T-cell (primary cell): ENCODE measurements at places on chromosomes 2 and 18. TPM values are rescaled to one million over a fixed set of nuclear protein-coding genes. Genes with fewer than 3 reads are reported as not detected.

GRCh38 chr2:100606726-100607343 lies 44.0 kb downstream of the PDCL3 start:
- no peaks in the 10 kb centered on the region for H3K27me3 ChIP-seq
- no peak overlapping the region for H3K27ac ChIP-seq
- H3K4me1 ChIP-seq = peaks cover 6% of the 10 kb centered on the region
- H3K36me3 ChIP-seq = no peaks in the 10 kb centered on the region
- H3K4me3 ChIP-seq = no peak overlapping the region

DNA sequence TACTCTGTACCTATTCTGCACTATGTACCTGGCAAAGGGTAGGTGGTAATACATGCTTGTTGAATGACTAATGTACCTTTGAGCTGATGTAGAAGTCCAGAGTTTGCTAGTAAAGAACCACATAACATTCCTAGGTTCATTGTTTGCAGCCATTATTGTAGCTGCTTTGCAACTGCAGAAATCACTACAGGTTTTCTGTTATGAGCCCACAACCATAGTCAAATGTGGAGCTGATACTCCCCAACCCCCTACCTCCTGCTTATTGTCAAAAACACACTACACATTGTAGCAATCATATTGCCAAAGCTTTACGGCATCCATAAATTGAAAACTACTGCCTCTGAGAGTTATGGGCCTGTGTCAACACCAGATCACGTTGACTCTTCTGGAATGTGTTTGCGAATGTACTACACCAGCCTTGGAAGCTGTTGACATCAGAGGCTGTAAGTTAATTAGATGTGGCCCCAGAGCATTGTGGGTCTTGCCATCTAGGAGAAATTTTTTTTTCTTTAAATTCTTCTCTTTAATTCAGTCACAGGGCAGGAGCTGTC lies 187.0 kb downstream of the AGPS start:
- no peaks in the 10 kb centered on the region for H3K27me3 ChIP-seq
- no peak for DNase-seq
- H3K4me1 ChIP-seq = no peaks in the 10 kb centered on the region
- no peak overlapping the region for H3K4me3 ChIP-seq
- no peaks in the 10 kb centered on the region for H3K36me3 ChIP-seq

DNA sequence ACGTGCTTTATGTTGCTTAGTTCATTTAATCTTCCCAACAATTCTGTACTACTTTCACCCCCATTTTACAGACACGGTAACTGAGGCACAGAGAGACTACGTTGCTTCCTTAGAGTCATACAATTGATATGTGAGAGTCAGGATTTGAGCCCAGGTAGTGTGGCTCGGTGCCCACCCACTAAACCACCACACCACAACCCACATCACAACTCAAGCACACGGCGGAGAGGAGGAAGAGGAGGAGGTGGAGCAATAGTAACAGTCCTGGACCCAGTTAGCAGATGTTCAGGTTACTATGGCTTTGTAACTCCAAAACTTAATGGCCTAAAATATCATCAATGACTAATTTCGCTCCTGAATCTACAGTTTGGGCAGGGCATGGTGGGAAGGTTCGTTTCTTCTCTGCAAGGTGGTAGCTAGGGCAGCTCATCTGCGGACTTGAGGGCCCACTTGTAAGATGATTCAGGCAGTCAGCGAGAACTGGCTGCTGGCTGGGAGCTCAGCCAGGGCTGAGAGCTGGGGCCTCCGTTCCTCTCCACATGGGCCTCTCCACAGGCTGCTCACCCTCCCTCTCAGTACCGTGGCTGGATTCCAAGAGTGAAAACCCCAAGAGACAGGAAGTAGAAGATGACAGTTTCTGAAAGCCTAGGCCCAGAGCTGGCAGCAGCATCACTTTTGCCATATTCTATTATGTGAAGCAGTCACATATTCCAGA lies 167.1 kb downstream of the ZFP36L2 start:
- peak; percentile 76 for DNase-seq
- peak overlapping the region; percentile 71 for H3K27ac ChIP-seq
- no peaks in the 10 kb centered on the region for H3K36me3 ChIP-seq
- H3K4me1 ChIP-seq = peaks cover 33% of the 10 kb centered on the region
- H3K4me3 ChIP-seq = peak overlapping the region; percentile 19
- H3K27me3 ChIP-seq = no peaks in the 10 kb centered on the region

GRCh38 chr18:48799724-48800315 lies 150.9 kb downstream of the SMAD7 start:
- no peak overlapping the region for H3K4me3 ChIP-seq
- DNase-seq = no peak
- H3K27ac ChIP-seq = no peak overlapping the region
- H3K27me3 ChIP-seq = no peaks in the 10 kb centered on the region

- no peaks in the 10 kb centered on the region for H3K27me3 ChIP-seq
- no peaks in the 10 kb centered on the region for H3K4me1 ChIP-seq
- H3K4me3 ChIP-seq = no peak overlapping the region
- no peak overlapping the region for H3K27ac ChIP-seq
- no peak for DNase-seq
These were observed 199.1 kb upstream of the NXPH2 start for GRCh38 chr2:138979131-138979785.

The GKN1 gene
- not detected for total RNA-seq

The KLHL29 gene
- 2.5 TPM for total RNA-seq

The GPR35 gene
- total RNA-seq = 13.2 TPM

The PEX13 gene
- total RNA-seq = 12.6 TPM
